Stimulated activated CD4-positive, alpha-beta T cell treated with anti-CD3 and anti-CD28 coated beads, Interleukin-15, amount 100 ng/mL, for 1 hour (primary cell): ENCODE measurements at places on chromosomes 4 and X.

DNA sequence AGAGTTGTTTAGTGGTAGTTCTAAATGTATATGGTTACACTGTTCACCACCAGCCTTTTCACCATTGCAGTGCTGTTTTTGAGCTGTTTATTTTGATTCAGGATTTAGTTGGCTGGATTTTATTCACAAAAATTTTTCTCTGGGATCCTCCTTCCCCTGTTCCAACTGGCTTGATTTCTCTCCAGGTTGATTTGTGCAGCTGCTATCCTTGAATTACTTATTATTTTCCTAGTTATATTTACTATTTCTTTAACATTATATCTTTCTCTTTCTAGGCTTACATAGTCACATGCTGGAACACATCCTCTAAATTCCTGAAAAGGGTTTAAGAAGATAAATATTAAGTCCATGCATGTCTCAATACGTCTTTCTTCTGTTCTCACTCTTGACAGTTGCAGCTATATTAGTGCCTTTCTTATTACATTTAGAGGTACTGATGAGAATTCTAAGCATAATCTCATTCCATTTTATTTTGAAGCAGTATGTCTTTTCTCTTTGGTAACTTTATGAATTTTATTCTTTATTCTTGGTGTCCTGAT is 82.2 kb downstream of the SUPT20HL2 start:
- no peak for DNase-seq

GRCh38 chr4:48223633-48224295 is 45.9 kb downstream of the TEC start:
- DNase-seq, result no peak

DNA sequence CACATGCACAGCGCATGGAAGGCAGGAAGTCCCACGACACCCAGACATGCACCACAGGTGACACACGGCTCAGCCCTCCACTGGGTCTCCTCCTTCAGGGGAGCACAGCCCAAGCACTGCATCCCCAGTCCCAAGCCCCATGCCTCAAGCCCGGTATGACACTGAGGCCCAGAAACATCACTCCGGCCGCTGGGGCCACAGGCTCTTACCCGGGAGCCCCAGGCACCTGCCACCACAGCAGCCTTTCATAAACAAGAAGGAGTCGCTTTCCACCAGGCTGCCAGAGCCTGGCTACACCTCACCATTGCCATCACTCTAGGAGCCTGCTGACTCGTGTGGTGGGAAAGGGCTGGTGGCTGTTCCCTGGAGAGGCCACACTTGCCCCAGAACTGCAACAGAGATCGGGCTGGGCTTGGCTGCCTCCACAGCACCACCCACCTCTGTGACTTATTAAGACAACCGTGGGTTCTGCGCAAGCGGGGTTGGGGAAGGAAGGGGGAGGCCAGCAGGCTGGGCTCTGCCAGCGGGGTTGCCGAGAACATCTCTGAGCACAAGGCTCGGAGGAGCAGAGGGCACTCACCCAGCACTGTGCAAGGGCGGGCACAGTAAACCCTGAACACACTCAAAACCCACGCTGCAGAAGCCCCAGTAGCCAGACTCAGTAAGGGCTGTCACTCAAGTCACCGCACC is 4.5 kb downstream of the HAUS7 start:
- DNase-seq, result no peak

- no peak for DNase-seq
These were observed 163.6 kb upstream of the KLF3 start for GRCh38 chr4:38500433-38500832.

GRCh38 chr4:148261848-148262247 is 180.4 kb downstream of the NR3C2 start:
- no peak for DNase-seq

GRCh38 chrX:18119856-18120255 is 100.8 kb downstream of the BEND2 start:
- no peak for DNase-seq

DNA sequence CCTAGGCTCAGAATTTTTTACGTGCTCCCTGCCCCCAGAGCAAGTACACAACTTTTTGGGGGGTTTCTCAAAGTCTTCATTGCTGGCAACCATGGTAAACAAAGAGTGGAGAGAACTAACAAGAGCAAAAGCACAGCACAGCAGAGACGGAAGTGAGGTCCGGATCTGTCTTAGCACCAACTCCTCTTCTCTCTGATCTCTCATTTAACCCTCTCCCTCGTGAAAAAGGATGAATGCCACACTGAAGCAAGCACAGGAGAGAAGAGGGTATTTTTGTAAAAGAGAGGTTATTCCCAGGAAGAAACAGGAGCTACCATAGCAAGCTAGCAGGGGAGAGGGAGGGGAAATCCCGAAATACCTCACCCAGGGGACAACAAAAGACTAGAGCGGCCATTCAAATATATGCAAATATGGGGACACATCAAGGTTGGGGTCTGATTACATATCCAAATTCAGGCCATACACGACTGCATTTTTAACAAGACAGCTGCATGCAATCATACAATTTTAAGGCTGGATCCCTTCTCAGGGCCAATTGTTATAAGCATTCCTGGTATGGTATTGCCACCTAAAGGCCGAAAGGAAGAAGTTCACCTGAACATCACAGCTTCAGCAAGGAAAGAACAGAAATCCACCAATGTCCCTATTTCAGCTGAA is 46.6 kb downstream of the CD40LG start:
- DNase-seq, result no peak

DNA sequence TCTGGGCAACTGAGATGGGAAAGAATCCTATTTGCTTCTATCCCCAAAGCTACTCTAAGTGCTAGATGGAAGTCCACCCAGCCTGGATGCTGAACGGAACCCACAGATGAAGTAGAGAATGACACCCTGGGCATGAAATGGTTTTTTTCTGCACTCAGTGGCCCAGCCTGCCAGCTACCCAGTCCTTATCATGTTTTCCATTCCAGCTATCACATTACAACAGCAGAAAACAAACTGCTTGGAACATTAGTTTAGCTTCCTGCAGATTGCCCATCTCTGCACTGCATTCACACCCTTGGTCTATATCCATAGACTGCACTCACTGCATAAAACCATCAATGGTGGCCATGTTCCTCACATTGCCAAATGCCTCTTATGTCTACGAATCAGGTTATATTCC is 79.1 kb downstream of the NYX start:
- no peak for DNase-seq

- DNase-seq, result no peak
These were observed 38.8 kb upstream of the TRPC5OS start for GRCh38 chrX:111837197-111837596.

DNA sequence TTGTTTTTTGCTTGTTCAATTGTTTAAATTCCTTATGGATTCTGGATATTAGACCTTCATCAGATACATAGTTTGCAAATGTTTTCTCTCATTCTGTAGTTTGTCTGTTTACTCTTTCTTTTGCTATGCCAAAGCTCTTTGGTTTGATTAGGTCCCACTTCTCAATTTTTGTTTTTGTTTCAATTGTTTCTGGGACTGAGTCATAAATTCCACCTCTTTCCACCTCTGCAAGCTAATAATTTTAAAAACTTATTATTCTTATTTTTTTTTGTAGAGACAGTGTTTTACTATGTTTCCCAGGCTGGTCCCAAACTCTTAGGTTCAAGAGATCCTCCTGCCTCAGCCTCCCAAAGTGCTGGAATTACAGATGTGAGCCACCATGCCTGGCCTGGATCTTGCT is 226.8 kb upstream of the GPRIN3 start:
- DNase-seq, result no peak

DNA sequence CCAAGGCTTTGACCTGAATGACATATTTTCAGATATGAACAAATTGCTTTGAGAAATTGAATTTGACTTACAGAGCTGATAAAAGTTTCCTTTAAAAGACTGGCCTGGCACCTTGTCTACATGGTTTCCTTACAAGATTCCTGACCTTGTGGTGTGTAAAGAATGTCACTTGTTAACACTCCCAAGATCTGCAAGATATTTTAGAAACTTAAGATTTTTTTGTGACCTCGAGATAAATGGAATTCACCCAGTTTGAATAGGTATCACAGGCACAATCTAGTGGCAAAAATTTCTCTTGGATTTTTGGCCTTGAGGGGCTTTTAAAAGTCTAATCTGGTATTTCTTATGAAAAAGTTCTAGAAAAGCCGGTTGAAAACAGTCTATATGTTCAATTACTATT is 1568.9 kb upstream of the IGFBP7 start:
- no peak for DNase-seq

- no peak for DNase-seq
These were observed 1123.7 kb upstream of the POU3F4 start for GRCh38 chrX:82384401-82384800.

GRCh38 chrX:150100261-150100660 is 162.0 kb upstream of the EOLA2 start:
- no peak for DNase-seq

DNA sequence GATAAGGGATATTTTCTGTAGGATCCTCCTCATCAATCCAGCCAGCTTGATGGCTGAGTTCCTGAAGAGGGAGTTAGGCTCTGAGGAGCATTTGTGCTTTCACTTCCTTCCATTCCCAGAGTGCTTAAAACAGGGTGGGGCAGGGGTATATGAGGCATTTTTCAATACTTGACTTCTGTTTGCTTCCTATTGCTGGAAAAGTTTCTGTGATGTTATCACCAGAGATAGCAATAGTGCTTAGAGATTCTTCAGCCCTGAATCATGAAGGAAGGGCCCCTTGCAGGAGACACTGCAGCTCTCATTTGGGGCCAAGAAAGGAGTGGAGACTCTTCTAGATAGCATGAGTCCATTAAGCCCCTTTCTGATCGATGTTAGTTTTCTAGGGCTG is 166.7 kb upstream of the RPS6KA3 start:
- DNase-seq, result no peak

GRCh38 chr4:86054286-86055032 is 305.4 kb downstream of the MAPK10 start:
- DNase-seq, result no peak

GRCh38 chrX:115642895-115643530 is 82.0 kb downstream of the PLS3 start:
- DNase-seq, result no peak

DNA sequence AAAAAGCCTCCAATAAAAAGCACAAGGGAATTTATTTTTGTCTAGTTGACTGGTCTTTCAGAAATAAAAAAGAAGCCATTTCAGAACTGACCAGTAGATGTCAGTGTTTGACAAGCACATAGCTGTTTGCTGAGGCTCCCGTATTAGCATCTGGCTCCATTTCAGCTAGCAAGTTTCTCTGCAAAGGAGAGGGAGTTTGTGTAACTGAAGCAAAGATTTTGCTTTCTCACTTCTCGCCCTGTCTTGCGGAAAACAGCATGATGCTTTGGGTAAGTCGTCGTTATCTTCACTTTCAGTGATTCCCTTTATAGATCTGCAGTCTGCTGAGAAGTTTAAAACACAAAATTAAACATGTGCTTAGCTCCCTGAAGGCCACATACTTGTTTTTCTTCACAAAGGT is 85.5 kb downstream of the CT47B1 start:
- no peak for DNase-seq

DNA sequence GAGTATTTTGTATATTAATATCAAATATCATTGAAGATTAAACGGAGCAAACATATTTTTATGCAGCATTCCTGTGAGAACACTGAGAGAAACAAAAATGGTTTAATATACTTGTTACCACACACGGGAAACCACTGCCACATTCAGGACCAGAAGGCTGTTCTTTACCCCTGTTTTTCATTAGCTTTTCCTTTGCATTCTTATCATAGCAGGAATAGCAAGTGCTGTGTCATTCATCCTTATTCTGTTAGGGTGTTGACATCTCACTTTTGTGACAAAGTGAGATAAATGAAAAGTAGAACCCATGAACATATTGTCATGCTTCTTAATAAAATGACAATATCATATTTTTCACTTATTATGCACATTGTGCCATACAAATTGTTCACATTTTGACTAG is 212.4 kb upstream of the NDST4 start:
- no peak for DNase-seq

DNA sequence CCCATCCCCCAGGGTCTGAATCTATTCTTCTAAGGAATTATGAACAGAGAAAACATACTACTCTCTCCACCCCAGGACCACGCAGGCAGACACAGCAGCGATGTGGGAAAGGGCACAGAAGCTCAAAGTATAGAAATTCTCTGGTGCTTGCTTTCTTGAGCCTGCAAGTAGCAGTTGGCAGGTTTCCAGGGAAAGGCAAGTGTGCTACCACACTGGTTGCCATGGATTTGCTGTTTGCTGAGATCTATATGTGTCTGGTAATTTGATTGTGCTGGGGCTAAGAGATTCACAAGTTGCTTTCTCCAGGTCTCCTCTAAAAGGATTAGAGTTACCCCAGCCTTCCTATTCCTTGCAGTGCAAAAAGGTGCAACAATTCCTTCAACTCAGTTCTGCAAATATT is 83.1 kb downstream of the GUCY2F start:
- DNase-seq, result no peak

GRCh38 chr4:36241771-36242170 is 2.5 kb downstream of the ARAP2 start:
- no peak for DNase-seq

DNA sequence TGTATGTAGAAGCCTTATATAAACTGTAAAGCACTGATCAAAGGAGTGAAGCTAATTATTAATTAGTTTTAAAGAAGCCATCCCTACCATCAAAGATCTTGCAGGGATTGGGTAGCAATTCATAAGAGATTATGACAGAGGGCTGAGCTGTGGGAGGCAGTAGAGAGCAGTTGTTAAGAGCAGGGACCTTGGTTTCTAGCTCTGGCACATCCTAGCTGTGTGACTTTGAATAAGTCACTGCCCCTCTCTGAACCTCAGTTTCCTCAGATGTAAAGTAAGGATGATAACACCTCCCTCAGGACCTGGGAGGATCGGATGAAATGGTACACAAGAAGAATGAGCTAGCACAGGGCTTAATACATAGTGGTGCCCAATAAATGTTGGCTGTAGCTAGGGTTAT is 45.4 kb downstream of the APLN start:
- no peak for DNase-seq

GRCh38 chr4:119504616-119505015 is 124.0 kb downstream of the PDE5A start:
- DNase-seq, result no peak

- DNase-seq, result no peak
These were observed 18.6 kb downstream of the AIMP1 start for GRCh38 chr4:106334741-106335470.

DNA sequence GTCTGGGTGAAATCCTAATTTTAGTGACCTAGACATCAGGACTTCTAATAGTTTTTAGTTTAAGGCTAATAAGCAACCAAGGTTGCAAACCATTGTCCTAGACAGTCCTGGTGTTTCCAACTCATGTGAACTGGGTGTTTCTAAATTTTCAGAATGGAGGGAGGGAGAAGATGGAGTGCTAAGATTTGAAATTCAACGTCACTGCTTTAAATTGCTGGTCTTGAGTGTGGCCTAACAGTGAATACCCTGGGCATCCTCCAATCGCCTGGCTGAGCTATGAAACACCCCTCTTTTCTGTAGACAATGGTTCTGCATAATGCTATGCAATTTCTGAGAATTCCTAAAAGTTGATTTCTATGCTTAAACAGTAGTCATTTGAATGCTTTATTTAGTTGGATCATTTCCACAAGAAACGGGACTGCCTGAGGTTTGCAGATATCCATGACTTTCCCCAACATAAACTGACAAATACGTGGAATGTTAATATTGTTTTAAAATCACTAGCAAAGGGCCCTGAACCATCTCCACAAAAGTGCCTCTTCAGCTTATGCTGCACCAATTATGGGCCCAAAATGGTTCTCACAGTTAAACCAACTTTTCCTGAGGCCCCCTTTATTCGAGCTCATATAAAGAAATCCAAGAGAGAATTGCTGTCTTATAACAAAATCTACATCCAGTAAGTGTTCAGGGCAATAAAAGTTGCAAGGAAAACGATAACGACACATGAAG is 1.1 kb downstream of the FBXL5 start:
- no peak for DNase-seq

- DNase-seq, result no peak
These were observed 277.5 kb downstream of the FBXW7 start for GRCh38 chr4:152258391-152258790.
